ENCODE measurements at places on chromosomes 1 and 21.

GRCh38 chr1:16318555-16318954 is 33.7 kb downstream of the FBXO42 start:
- no peak for DNase-seq

- no peak for DNase-seq
Measured at GRCh38 chr21:15192243-15192642, 127.4 kb upstream of the NRIP1 start.

DNA sequence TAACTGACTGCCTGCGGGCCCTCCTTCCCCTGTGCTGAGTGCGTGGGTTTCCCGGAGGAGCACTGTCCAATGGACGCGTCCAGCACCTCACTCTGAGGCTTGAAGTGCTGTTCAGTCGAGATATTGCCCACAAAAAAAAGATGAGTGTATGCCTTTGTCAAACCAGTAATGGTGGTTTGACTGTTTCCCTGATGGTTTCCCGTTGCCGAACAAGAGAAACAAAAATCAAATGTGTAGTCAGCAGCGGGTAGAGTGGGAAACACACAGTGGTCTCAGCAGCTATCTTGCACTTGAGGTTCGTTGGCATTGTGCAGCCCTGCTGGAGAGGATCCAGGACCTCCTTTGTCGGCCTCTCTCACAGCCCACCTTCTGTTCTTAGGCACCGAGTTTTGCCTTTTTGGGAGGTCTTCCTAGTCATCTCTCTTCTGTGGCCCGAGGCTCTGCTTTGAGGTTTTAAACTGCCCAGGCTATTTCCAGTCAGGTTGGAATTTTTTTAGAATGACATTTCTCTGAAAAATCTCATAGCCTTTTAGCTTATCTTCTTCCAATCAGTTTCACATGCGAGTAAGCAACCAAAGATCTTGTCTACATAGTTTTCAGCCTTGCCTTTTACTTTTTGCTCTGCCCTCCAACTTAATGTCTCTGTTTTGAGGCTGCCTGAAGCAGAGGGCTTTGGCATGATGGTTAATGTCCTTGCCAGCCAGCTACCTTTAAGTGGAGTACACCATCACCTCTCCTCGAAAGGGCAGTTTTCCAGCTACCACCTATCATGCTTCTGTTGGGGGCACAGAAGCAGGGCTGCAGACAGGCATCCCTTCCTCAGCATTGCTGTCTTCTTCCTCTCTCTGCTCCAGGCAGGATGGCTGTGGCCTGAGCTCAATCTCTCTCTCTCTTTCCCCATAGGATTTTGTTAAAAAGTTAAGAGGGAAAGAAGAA is 132.3 kb downstream of the URB2 start:
- no peak for DNase-seq

- no peak for DNase-seq
Measured at GRCh38 chr1:39895731-39896480, 5.8 kb downstream of the MYCL start.

GRCh38 chr1:64532646-64533045 is 62.7 kb downstream of the CACHD1 start:
- no peak for DNase-seq

DNA sequence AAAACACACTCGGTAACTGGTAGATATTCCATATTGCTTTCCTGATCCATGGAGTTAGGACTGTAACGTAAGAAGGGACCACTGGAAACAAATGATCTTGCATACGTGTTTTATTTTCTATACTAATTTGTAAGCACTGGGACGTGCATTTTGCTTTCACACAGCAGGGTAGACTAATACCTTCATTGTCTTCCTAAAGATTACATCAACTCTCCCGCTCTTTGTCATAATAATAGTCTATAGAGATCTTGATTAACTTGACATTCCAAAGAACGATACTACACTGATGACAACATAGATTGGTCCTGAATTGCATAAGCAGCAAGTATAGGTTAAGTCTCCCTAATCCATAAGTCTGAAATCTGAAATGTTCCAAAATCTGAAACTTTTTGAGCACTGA is 166.5 kb downstream of the FAF1 start:
- no peak for DNase-seq

DNA sequence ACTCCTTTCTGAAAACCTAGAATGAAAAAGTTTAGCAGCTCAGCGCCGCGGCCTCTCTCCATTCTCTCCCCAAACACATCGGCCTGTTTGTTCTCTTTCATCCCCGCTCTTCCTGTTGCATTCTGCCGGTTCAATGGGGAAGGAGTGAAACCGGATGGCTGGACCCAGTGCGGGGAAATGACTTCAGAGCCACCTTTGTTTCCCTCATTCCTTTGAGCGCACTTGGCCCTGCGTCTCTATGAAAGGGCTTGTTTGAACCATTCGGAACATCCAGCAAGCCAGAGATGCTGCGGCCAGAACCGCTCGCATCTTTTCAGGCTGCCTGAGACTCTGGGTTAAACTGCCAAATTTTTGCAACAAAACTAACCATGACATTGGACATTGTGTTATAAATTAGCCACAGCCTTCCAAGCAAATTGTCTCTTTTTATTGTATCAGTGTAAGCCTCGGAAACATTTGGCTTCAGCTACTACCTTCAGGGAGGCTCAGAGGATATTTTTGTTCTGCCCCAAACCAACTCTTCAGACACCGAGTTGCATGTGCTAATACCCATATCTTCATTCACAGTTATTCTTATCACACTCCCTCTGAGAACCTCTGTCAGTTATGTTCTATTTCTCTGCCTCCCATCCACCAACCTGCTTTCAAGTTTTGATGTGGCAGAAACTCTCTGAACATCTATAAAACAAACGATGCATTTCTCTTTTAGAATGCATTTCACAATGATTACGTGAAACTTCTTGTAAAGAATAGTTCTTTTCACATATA is 5.1 kb upstream of the OLIG1 start:
- DNase-seq, result no peak

- DNase-seq, result no peak
Measured at GRCh38 chr1:243799908-243800307, 50.1 kb downstream of the AKT3 start.

DNA sequence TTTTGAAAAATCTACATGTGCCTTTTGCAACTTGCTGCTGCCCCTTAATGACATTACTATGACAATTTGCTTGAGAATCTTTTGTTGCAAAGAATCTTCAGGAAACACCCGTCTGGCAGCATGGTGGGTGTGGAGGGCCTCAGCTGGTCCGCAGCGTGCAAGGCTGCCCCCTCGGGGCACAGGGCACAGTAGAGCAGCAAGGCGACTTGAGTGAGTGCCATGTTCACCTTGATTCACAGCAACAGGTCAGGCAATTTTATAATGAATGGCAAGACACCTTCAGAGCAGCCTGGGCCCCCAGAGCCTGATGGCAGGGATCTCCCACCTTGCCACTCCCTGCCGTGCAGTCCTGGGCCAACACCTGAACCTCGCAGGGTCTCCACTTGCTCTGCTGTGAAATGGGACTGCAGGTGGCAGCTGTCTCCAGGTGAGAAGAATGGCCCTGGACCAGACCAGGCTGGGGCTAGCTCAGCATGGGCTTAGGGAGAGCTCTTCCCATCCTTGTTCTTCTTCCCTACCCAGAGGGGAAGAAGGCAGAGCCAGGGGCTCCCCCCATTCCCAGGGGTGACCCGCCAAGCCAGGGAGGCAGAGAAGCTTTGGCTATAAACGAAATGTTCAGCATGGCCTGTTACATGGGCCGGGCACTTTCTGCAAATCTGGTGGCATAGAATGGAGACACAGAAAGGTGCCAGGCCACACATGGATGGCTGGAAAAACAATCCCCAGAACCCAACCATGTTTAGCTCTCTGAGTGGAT is 34.5 kb upstream of the ACTRT2 start:
- no peak for DNase-seq

DNA sequence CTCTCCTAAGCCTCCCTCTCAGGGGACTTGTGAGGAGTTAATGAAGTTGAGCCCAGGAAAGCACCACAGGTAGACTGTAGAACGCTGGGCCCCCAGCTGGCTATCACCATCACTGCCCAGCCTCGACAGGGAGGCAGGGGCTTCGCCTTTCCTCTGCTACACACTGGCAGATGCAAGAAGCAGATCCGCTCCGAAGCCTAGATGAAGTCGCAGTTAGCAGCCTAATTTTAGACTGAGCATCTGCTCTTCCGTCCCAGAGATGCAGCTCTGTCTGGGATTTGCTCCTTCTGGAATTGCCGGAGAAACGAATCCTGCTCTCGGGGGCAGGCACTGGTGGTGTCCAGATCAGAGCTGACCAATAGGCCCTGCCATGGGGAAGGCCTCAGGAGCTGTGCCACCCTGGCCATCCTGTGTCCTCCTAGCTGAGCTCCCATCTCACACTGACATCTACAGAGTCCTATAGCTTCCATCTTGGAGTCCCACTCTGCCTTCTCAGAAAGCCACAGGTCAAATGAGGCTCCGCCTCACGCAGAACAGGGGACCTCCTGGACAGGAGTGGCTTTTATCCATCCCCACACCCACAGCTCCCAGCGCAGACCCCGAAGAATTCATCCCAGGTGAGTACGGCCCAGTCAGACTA is 186.8 kb upstream of the EDN2 start:
- no peak for DNase-seq

- no peak for DNase-seq
Measured at GRCh38 chr1:234606784-234607108, 3.2 kb downstream of the IRF2BP2 start.

GRCh38 chr1:206685769-206686477 is 1.2 kb downstream of the MAPKAPK2 start:
- DNase-seq, result no peak

DNA sequence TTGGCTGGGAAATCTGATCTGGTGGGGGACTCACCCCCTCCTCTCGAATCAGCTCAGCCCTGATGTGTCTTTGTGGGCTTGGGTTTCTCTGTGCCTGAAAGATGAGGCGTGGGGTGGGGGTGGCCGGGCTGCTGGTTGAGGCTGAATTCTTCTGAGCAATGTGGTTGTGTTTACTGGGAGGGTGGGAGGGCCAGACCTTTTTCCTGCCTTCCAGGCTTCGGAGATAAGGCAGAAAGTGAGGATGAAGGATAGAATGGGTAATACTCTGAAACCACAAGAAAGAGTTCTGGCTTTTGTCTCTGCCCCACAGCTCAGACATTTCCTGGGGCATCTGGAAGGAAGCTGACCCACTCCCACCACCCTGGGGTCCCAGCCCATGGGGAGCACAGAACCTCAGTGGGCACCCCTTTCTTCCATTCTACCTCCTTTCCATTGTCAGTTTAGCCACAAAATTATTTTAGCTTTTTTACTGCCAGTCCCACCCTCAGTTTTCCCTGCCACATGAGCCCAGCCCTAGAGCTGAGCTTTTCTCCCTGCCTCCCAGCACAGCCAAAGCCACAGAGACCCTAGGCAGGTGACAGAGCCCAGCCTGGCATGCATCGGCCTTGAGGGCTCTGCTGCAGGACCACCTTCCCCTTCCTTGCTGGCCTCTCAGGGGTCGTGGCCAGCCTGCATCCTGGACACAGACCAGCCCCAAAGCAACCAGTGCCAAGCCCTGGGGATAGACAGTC is 11.2 kb downstream of the ALX3 start:
- no peak for DNase-seq

GRCh38 chr1:219660666-219661463 is 48.0 kb upstream of the ZC3H11B start:
- peak; percentile 71 for DNase-seq

- DNase-seq, result no peak
Measured at GRCh38 chr1:17086751-17087150, 32.5 kb downstream of the PADI2 start.

DNA sequence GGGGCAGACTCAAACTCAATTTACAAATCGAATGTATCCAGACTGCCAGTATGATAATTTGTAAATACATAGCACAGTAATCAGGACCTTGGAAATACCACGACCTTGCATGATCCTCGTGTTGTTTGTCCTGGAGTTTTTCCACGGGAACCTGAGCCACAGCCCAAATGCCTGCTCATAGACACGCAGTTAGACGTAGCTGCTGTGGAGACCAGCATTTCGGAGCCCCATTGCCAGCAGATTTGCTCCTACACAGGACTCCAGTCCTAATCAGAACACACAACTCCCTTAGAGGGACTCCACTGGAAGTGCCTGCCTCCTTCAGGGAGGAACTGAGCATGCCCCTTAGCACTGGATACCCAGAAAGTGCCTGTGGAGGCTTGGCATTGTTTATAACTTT is 163.2 kb downstream of the GALNT2 start:
- no peak for DNase-seq

DNA sequence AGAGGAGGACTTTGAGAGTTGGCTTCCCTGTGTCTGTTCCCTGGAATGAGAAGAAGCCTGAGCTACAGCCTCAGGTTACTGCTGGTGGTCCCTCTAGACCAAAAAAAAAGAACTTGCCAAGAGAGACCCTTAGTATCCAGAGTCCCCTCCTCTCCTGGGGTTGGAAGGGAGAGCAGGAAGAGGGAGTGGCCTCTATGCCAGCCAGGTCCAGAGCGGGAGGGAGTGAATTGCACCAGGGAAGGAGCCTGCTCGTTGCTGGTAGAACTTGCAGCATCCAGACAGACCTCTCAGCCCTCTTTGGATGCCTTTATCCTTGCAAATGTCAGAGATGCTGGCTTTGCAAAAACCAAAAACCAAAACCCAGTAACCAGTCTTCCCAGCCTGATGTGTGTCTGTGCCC is 491.3 kb upstream of the VAMP3 start:
- DNase-seq, result no peak

DNA sequence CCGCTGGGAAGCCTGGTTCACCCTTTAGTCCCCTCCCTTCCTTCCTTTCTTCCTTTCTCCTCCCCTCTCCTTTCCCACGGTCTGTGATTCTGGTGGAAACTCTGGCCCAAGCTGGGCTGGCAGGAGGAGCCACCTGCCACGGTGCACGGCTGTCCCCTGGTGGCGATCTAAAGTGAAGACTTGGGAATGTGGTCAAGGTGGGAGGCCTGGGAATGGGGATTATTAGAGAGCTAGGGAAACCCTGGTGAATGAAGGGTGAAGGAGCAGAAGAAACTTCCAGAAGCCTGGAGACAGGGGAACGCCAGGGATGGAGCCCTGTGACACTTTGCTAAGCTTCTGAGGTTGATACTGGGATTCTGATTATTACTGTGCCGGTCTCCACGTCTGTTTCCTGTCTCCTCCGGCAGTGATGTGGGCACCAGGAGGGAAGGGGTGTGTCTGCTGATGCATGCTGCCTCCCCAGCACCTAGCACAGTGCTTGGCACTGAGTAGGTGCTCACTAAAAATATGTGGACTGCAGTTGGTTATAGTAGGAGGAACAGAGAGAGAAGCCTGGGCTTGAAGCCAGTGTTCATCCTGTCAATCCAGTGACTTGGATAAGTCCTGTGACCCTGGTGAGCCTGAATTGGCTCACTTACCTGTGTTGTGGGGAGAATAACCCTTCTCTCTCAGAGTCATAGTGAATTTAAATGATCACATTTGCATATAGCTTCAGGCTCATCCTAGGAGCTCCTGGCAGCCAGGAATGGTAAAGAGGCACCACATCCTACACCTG is 71.2 kb upstream of the NBPF3 start:
- DNase-seq, result peak; percentile 71

DNA sequence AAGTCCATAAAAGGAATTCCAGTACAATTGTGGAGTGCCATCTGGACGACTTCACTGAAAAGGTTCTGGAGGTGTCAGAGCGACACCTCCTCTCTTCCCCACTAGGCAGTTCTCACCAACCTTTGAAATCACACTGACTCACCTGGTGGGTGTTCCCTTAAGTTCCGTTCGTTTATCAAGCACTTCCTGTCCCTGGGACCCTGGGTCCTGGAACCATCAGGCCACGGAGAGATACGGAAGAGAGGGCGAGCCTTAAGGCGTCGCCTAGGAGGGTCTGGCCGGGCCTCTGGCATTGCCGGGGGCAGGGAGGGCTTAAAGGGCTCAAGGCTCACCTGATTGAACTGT is 317 bp downstream of the SPAG17 start:
- DNase-seq, result no peak

- DNase-seq, result no peak
Measured at GRCh38 chr21:16046656-16047330, 317.0 kb downstream of the USP25 start.
